ENCODE measurements at places on chromosomes 2 and 18.

DNA sequence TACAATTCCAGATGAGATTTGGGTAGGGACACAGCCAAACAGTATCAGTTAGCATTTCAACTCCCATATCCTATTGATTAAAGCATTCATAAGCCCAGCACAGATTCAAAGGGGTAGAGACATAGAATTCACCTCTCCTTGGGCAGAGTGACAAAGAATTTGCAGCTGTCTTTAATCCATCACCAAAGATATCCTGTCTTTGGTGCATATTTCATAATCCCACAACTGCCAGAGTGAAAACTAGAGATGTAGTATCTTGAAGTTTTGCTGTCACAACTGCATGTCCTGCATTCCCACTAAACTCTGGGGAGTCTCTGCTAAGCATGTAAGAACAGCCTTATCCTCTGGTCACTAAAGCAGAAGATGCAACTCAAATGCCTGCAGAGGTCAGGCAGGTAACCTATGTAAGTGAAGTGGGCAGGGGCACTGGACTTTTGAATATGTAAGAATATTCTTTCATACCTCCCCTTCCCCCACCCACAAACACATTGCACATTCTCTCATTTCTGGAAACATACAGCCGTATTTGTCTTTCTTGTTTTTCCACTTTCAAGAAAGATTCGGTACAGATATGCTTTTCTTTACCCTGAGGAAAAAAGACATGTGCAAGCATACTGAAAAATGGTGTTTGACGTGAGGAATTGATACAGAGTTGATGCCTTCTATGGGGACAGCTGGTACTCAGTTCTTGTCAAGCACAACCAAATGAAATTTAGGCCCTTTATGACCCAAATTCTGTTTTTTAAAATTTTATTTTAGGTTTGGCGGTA, 283.1 kb downstream of the SP3 start:
- DNase-seq: no peak

GRCh38 chr18:62576845-62577512, 54.2 kb downstream of the ZCCHC2 start:
- no peak for DNase-seq

- DNase-seq: no peak
Measured at GRCh38 chr2:75522543-75523312, 38.0 kb downstream of the EVA1A start.

DNA sequence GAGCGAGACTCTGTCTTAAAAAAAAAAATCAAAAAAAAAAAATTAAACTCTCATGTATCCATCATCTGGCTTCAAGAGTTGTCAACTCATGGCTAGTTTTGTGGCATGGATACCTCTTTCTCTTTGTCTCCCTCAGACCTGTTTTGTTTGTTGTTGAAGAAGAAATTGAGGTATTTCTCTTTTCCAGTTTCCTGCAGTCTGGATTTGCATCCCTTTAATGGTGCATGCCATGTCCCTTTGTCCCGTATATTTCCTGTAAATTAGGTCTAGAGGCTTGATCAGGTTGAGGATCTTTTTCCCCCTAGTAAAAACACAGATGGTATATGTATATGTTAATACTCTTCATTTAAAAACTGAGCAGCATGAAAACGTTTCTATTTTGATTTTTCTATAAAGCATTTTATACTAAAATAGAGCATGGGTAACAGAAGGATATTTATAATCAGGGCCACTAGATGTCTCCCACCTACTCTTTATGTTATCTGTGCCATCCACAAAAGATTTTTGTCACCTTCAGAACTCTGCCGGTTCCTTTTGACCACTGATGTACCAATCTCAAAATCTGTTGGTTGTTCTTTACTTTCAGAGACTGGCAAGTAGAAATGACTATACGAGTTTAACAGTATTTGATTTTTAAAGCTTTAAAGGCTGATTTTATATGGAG, 80.1 kb downstream of the GALNT1 start:
- DNase-seq: no peak

DNA sequence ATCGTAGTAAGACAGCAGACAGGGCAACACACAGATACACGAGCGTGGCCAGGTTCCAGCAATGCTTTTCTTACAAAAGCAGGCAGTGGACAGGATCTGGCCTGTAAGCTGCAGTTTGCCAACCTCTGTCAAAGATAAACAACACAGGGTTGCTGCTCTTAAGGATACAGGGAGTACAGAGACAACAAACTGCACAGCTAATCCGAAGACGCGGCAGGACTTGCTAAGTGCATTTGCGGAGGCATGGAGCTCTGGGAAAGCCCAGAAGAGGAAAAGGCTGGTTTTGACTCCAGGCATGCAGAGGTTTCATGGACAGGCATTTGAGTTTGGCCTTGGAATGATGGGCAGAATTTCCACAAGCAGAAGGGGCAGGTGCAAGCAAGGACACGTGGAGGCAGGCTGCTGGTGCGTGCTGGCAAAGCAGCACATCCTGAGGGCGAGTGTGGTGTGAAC, 24.4 kb downstream of the SERTAD2 start:
- no peak for DNase-seq

GRCh38 chr2:105852066-105852465, 107.4 kb downstream of the NCK2 start:
- DNase-seq: no peak

- no peak for DNase-seq
Measured at GRCh38 chr2:3243804-3244203, 133.8 kb downstream of the EIPR1 start.

DNA sequence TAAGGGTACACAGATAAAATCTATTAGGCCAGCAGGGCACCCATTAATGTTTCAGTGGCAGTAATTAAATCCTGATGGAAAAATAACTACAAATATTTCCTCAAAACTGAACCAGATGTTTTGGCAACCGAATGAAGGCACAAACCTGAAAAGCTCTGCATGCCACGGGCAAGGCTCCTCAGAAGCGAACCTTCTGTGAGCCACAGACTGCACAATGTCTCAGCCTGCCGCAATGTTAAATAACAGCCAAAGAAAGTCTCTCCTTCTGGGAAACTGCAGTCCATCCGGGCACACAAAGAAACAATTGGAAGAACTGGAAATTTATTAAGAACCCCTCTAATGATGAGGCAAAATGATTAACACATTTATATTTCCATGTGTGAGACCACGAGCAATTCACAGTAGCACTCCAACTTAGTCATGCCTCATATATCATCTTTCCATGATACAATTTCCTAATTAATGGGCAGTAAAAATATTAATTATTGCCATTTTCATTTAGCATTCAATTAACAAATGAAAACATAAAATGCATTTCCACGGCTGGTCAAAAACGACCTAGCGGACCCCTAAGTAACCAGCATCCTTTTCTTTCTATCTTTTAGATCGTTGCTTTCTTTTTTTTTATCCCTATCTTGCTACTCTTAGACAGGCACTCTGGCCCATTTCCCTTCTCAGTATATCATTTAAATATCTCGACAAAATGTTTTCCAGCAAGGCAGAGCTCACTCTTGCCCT, 237.5 kb downstream of the EPHA4 start:
- DNase-seq: no peak

- no peak for DNase-seq
Measured at GRCh38 chr2:26642429-26642828, 1.3 kb upstream of the CIB4 start.

DNA sequence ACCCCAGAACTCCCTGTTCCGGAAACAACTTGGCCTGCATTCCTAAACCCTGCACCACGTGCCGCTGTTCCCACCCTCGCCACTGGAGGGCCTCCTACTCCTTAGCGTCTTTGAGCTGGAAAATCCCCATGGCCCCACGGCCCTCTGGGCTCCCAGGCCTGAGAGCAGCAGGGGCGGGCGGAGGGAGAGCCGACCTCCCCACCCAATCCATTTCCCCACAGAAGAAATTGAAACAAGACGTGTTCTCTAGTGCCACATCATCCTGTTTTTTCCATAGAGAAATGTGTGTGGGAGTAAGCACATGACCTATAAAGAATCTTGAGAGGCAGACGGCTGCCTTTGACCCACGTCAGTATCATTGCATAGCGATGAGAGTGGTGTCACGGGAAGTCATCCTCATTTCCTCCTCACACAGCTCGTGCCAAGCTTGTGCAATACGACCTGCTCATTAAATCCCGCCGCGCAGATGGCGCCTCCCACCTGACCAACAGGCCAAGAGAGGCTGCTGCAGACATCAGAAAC, 79.2 kb downstream of the LAMA1 start:
- no peak for DNase-seq

DNA sequence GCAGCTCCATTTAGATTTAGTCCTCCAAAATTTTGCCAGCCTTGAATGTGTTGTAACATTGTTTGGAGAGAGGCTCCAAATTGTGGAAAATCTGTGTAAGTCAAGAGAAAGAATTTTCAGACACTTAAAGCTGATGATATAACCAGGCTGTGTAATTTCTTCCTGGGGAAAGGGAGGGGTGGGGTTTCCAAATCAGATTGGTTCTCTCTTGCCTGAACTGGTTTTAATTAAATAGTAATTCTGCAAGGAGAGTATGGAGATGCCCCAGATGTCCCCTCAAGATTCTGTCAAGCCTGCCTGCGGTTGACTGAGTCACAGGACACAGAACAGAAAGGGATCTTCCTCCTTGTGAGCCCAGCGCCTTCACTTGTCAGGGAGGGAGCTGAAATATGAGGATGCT, 54.5 kb downstream of the C18orf63 start:
- DNase-seq: no peak

GRCh38 chr2:130843321-130843985, 6.7 kb downstream of the ARHGEF4 start:
- DNase-seq: no peak

DNA sequence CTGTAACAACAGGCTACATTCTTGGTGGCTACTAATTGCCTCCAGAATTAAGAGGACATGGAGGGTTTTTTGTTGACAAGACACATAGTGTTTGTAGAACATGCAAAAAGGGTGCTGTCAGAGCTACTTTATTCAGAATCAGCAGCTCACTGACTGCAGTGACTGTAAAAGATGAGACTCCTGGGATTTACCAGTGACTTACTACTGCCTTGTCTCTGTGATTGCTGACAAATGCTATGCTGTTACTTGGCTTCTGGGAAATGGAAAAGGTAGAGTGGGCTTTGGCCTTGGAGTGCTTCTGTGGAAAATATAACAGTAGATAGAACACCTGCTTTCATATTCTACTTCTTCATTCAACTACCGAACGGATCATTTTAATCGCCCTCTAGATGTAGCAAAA, 47.8 kb downstream of the GREB1L start:
- no peak for DNase-seq

DNA sequence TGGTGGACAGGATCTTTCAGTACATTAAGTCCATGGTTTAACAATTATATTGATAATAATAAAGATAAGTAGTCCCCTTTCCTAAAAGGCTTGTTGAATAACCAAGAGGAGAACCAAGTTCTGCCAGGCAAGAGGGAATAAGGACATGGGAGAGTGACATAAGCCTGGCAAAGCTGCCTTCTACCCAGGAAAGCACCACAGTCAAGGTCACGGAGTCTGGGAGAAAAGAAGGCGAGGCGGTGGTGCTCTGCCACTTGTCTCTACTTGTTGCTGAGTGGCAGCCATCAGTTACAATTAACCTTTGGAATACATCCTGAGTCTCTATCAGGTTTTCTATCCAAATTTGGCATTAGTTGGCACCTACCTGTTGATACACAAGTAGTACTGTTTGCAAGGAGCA, 101.7 kb upstream of the GATA6 start:
- no peak for DNase-seq

DNA sequence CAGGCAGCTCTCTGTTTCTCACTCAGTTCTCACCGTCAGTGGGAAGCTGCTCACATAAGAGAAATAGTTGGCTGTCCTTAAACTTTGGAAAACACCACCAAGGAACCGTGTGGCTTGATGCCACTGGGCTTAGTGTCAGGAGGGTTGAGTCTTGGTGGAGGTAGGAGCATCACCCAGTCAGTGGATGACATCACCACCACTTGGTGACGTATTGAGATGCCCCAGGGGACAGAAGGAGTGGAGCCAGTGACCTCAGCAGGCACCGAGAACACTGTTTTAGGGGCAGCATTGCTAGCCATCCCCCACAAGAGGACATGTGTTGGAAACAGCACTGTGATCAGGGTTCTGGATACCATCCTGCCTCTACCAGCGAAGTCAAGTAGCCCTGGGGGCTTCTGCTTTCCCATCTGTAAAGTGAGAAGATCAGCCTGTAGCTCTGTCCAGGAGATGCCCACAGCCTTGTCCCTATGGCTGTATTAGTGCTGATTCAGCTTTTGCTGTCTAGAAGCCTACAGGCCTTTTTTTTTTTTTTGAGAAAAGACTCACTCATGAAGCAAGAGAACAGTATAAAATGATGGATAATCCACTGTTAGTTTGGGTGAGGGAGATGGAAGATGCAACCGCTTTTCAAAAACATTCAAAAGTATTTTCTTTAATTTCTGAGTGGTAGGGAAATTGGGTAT, 66.2 kb downstream of the TSN start:
- no peak for DNase-seq

DNA sequence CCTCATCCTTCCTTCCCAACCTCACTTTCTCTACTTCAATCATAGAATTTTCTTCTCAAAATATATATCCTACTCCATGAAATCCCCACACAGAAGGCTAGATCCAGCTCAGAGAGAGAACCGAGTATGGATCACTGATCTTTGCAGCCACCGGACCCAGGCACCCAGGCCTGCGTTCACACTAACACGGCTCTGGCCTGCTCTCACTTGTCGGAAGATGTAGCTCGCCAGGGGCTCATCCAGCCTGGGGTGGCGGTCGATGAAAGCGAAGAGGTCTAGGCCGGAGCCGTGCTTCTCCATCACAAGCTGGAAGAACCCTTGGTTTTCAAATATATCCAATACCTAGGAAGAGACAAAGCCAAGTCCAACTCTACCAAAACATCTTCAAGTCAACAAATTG, 12.7 kb upstream of the MTERF4 start:
- no peak for DNase-seq

DNA sequence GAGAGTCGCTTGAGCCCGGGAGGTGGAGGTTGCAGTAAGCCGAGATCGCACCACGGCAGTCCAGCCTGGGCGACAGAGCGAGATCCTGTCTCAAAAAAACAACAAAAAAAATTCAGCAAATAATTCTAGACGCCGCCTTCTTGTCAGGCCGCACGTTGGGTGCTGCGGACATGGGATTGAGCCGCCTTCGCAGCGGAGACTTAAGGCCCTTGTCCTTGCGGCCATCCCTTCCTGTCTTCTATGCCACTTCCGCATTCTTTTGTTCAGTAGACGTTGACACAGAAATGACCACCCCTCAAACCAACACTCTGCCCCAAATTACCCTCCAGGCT, 15.8 kb downstream of the PTPN18 start:
- DNase-seq: no peak

- DNase-seq: no peak
Measured at GRCh38 chr2:176931588-176932563, 280.7 kb upstream of the HNRNPA3 start.

DNA sequence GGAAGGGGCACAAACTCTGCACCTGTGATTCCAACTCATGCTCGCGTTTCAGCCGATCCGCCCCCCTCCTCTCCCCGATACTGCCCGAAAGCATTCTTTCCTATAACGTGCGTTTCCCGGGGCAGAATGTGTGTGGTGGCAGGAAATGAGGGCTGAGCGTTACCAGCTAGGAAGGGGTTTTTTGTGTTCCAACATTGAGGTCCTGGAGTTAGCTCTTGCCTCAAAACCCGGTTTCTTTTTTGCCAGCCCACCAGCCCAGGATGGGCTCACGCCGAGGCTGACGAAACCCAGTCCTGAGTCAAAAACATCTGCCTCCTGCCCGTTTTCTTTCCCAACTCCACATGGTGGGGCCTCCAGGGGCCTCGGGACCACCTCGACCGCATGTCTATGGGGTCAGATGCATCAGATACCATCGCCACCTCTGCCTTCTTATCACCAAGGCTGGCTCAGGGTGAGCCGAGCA, 113.7 kb upstream of the COPS8 start:
- DNase-seq: no peak

GRCh38 chr2:10132596-10132995, 10.1 kb downstream of the RRM2 start:
- DNase-seq: no peak

GRCh38 chr2:176206682-176207081, 18.2 kb downstream of the HOXD1 start:
- no peak for DNase-seq

Data from activated CD4-positive, alpha-beta T cell treated with anti-CD3 and anti-CD28 coated beads for 24 hours (primary cell).